GM12892 (cell line): ENCODE measurements at places on chromosomes 7 and 10.

DNA sequence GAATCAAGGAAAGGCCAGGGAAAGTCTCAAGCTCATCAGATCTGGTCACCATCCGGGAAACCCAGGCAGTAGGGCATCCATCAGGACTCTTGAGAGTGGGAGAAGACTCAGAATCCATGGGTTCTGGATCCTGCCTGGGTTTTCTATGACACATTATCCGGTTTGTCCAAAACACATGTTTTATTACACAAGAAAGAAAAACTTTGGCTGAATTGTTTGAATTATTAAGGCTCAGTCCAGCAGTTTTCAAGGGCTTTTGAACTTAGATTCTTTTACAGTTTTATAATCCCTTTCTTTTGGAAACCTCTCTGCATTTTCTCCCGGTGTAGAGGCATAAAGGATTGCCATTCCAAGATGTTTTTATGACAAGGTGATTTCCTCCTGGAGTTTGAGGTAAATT lies 528.5 kb upstream of the MGMT start:
- DNase-seq: no peak

GRCh38 chr10:11170993-11171851 lies 153.6 kb downstream of the CELF2 start:
- no peak for DNase-seq

DNA sequence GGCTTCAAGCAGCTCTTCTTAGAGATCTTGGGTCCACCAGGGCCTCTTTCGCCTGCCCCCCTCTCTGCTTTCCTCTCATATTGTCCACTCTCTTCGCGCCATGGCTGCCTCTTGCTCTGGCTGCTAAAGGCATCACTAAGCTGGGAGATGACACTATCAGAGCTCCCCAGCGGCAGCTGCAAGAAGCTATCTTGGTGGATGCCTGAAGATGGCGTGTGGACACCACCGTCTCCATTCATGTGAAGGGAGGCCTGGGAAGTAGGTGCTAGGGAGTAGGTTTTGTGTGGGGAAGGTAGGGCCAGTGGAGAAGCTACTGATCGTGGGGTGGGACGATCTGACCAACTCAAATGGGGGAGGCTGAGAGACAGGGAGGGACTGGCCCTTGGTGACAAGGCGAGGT lies 45.9 kb upstream of the PDLIM1 start:
- no peak for DNase-seq

GRCh38 chr10:55212051-55212450 lies 411.0 kb upstream of the PCDH15 start:
- DNase-seq: no peak

DNA sequence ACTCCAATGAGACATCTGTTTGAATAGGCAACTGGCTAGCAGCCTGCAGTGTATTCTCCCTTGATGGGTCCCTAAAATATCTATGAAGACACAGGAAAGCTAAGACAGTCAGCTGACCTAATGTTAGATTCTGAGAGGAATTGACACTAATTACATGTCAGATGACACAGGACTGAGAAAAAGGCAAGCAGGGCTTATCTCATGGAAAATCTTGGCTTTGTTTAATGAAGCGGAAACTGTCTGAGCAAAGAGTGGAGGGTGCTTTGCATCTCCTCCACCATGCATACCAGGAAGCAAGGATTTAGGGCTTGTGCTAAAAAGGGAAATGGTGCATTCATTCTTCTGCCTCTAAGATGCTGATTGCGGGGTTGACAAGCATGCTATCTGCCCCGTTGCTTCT lies 135.5 kb upstream of the GLI3 start:
- DNase-seq: no peak
